ENCODE measurements at places on chromosomes 6 and 20. TPM values are rescaled to one million over a fixed set of nuclear protein-coding genes. Genes with fewer than 3 reads are reported as not detected.

Gene RIMS1
- polyA plus RNA-seq = 2.4 TPM

Gene KCNK5
- 8.9 TPM for polyA plus RNA-seq

Gene KIF25
- 0.30 TPM for polyA plus RNA-seq

Gene CCN5
- polyA plus RNA-seq = not detected

Gene CALHM4
- polyA plus RNA-seq = 0.88 TPM

Gene CLPSL2
- polyA plus RNA-seq = not detected

DNA sequence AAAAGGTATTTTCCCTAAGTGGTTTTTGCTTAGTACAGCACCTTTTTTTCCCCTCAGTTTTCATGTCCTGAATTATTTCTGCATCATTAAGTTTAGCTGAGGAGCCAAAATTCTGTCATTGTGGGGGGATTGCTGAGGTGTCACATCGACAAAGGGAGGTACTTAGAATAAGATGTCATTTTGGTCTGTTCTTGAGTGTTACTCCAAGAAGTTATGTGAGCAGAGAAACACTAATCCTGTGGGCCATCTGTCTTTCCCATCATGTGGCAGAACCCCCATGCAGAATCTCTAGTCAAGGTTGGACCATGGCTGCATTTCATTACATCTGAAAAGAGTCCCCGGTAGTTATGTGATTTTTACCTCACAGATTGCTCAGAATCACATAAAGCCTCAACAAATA lies 167.8 kb upstream of the CENPW start:
- no peak for DNase-seq

DNA sequence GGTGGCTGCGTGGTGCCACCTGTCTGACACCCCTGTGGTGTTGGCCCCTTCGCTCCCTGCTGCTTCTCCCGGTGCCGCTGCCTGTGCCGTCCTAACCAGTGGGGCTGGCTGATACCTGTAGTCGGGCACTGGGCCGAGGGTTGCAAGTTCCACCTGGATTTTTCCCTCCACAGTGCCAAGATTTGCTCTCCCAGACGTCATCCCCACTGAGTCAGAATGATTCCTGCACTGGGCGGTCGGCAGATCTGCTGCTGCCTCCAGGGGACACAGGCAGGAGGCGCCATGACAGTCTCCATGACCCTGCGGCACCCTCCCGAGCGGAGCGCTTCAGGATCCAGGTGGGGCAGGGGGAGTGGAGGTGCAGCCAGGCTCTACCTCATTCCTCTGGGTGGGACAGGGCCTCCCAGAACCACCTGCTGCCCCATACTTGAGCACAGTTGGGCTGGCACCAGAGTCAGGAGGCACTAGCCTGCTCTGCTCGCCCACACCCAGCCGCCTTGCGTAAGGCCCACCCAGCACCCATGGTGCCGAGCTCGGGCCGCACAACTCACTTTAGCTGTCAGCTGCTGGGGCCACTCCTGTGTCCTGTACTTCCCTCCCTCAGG lies 60.2 kb downstream of the TCP11 start:
- no peak for DNase-seq

- no peak for DNase-seq
Observed at GRCh38 chr20:62840244-62841197, 21.1 kb downstream of the TCFL5 start.

DNA sequence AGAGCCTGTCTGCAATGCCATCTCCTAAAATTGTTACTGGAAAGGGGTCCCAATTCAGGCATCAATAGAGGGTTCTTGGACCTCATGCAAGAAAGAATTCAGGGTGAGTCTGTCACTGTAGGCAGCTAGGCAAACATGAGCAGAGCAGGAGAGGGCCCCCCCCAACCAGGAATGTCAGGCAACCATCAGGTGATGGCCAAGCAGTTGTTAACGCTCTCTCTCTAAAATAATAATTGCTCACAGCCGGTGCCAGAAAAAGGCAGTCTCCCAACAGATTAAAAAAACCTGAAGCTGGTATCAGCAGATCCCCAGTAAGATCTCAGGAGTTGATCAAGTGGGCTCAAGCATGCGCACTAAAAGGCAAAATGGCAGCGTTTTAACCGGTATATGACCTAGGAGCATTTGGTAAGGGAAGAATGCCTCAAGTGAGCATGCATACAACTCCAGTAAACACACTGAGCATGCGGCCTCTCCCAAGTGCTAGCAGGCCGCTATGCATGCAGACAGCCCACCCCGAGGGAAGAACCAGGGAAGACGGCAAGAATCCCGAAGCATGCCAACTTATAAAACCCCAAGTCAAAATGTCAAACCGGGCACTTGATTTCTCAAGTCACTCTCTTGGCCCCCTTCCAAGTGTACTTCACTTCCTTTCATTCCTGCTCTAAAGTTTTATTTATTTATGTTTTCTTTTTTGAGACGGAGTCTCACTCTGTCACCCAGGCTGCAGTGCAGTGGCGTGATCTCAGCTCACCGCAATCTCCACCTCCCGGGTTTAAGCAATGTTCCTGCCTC lies 44.0 kb upstream of the RNGTT start:
- no peak for DNase-seq

DNA sequence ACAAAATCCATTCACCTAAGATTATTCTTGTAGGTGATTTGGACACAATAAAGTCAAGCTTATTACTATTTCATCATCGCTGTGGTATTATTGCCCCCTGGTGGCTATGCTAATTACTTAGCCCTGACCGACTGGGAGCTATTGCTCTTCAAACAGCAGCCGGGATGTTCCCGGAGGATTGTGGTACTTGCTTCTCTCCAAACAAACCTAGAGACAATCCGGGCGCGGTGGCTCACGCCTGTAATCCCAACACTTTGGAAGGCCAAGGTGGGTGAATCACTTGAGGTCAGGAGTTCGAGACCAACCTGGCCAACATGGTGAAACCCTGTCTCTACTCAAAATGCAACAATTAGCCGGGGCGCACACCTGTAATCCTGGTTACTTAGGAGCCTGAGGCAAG lies 15.4 kb upstream of the STMND1 start:
- peak; percentile 45 for DNase-seq

DNA sequence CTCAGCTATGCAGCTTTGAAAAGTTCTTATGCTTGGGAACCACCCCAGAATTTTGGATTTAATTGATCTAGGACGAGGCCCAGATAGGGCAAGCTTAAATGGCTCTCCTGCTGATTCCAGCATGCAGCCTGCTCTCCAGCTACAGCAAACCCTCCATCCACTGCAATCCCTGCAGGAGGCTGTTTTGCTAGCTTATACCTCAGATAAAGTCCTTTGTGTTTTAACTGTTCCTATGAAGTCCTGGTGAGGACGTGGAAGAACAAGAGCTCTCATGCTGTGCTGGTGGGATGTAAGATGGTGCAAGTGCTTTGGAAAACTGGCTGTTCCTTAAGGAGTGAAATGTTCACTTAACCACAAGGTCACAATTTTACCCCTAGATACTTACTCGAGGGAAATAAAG lies 25.5 kb upstream of the NXT1 start:
- DNase-seq = no peak

DNA sequence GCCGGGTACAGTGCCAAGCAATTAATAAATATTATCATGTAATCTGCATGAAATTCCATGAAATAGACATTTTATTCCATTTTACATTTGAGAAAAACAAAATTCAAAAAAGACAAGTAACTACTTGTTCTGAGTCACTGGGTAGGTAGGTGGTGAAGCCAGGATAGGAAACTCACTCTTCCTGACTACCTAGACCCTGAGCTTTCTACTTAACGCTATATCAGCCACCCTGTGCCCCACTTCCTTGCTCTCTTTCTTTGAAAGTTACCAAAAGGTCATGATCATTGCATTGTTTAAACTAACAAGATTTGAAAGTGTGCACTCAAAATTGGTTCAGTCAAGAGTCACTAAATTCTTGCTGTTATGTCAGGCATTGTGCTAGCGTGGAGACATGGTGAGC lies 235.7 kb downstream of the CD83 start:
- no peak for DNase-seq

DNA sequence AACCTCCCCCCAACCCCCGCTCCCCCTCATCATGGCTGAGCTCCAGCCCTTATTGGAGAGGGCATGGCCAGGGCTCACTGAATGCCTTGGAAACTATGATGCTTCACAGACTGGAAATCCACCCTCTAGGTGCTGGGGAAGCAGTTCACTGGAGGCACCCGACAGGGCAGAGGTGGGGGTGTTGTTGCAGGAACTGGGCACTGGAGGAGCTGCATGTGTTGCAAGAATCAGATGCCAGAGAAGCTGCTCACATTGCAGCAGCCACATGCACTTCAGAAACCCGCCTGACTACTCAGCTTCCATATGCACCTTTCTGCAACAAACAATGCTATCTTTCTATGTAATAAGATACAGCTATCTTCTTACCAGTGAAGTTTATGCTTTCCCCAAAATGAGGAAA lies 7.9 kb upstream of the TBPL1 start:
- DNase-seq = no peak

GRCh38 chr6:36657942-36658544 lies 20.5 kb upstream of the CDKN1A start:
- DNase-seq = no peak

DNA sequence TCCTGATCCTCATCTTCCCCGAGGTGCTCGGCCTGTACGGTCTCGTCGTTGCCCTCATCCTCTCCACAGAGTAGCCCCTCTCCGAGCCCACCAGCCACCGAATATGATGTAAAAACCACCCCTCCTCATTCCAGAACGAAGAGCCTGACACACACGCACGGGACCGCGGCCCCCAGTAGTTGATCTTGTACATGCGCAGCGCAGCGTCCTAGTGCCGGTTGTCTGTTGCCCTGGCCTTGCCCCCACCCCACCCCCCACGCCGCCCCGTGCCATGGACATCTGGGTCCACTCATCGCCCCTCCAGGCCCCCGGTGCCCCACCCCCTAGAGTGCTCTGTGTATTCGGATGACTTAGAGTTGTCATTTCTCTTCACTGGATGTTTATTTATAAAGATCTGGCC lies 5.2 kb upstream of the PRPH2 start:
- no peak for DNase-seq

GRCh38 chr6:160305926-160306713 lies 42.1 kb upstream of the SLC22A3 start:
- DNase-seq = no peak

GRCh38 chr6:1586861-1587450 lies 22.8 kb upstream of the FOXC1 start:
- DNase-seq = no peak

DNA sequence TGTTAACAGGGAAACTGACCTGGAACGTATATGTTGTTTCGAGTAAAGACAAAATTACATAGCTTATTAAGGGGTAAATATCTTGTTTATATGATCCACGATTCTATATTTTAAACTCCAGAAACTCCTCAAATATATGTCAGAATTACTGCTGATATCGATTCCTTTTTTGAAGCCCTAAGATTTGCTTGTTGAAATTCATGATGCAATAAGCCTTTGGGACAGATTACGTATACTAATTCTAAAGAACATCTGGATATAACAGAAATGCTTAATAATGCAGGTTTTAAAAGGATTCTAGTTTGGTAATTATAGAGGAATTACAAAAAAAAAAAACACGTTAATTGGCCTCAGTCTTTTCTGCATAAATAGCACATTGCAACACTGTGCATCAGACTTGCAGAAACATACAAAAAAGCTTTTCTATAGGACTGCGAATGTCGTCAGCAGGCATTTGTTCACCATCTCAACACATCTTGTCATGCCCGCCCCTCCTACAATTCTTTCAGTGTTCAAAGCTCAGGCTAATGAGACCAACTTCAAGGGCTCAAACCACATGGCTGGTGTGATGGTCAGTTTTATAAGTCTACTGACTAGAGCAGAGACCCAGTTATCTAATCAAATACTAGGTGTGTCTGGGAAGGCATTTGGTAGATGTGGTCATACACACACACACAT lies 74.9 kb downstream of the AGPAT4 start:
- no peak for DNase-seq

DNA sequence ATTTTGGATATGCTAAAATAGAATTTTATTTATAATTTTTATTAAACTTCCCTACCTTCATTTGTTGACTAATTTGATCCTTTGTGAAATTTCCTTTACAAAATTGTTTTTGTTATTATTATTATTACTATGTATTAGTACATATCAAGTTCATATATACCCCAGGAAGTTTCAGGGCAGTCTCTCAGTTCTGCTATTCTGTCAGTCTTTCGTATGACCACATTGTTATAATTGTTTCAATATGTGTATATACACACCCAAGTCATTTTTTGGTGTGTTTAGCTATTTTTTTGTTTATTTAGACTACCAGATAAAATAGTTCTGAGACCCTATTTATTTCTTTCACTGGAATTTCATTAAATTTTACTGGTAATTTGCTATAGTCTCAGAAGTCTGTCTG lies 72.1 kb downstream of the NKAIN2 start:
- DNase-seq = no peak

GRCh38 chr6:44704240-44705150 lies 317.0 kb downstream of the CDC5L start:
- DNase-seq = no peak
